CD4-positive, alpha-beta T cell treated with Interleukin-6 for 4 hours (primary cell): ENCODE measurements at places on chromosomes 16 and 17.

GRCh38 chr17:37373530-37374159 lies 2.1 kb upstream of the C17orf78 start:
- DNase-seq = peak; percentile 69

GRCh38 chr16:74372369-74372768 lies 3.7 kb upstream of the NPIPB15 start:
- DNase-seq = no peak

- no peak for DNase-seq
These were observed 44.3 kb downstream of the LCMT1 start for GRCh38 chr16:25155553-25156460.

- DNase-seq = peak; percentile 45
These were observed 15.8 kb upstream of the EXOSC6 start for GRCh38 chr16:70267516-70267915.

- no peak for DNase-seq
These were observed 1.2 kb upstream of the MPRIP start for GRCh38 chr17:17041018-17041521.

DNA sequence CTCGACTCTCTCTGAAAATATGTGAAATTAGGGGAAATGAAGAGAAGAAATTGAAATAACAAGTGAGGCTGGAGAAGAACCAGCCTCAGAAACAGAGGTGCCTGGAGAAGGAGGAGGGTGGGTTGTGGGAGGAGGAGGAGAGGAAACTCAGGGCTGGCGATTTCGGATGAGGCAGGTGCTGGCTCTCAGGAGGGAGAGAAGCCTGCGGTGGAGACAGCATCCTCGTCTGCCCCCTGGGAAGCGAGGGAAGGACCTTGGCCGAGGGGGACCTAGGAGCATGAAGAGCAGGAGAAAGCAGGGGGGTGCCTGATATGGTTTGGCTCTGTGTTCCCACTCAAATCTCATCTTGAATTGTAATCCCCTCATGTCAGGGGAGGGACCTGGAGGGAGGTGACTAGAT lies 264.7 kb upstream of the TNRC6C start:
- no peak for DNase-seq

DNA sequence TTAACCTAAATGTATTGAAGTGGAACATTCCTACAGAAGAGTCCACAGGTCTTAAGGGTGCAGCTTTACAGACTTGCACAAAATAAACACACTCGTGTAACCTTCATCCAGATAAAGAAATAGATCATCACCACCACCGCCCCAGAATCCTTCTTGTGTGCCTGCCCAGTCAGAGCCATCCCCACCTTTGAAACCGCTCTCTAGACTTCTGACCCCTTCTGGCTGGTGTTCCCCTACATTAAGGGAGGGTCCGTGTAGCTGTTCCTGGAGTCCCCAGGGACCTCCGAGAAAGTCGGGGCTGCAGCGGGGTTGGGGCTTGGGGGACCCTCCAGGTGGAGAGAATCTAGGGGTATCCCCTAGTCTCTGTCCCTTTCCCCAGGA lies 9.4 kb downstream of the TBX4 start:
- DNase-seq = no peak

DNA sequence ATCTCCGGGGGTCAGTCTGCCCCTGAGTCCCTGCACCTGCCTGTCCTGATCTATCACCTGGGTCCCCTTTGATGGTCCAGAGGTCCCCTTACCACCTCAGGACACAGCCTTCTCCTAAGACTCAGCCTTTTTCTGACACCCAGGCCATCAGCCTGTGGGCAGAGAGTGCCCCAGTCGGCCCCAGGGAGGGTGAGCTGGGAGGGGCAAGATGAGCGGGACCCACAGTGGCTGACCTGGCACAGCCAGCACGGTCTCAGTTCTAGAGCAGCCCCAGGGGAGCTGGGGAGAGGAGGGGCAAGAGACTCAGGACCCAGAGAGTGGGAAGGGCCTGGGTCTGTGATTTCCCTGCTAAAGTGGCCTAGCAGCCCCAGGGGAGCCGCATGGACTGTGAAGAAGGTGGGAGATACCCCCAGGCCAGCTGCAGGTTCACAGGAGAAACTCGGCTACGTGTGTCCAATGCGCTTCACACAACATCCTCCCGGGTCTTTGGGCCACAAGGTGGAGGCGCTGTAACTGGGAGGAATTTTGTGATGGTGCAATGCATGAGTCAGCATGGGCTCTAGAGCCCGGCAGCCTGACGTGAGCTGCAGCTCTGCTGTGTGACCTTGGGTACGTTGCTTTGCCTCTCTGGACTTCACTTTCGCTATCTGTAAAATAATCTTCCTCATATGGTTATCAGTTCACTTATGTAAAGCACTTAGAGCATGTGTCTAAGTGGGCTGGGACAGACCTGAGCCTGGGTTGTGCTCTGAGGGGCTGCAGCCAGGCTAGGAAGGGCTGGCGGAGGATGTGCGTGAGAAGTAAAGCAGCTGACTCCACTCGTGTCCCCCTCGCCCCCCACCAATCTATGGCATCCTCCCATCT lies 67.2 kb upstream of the LHX1 start:
- no peak for DNase-seq

- DNase-seq = no peak
These were observed 3.8 kb downstream of the CIITA start for GRCh38 chr16:10880594-10881452.

DNA sequence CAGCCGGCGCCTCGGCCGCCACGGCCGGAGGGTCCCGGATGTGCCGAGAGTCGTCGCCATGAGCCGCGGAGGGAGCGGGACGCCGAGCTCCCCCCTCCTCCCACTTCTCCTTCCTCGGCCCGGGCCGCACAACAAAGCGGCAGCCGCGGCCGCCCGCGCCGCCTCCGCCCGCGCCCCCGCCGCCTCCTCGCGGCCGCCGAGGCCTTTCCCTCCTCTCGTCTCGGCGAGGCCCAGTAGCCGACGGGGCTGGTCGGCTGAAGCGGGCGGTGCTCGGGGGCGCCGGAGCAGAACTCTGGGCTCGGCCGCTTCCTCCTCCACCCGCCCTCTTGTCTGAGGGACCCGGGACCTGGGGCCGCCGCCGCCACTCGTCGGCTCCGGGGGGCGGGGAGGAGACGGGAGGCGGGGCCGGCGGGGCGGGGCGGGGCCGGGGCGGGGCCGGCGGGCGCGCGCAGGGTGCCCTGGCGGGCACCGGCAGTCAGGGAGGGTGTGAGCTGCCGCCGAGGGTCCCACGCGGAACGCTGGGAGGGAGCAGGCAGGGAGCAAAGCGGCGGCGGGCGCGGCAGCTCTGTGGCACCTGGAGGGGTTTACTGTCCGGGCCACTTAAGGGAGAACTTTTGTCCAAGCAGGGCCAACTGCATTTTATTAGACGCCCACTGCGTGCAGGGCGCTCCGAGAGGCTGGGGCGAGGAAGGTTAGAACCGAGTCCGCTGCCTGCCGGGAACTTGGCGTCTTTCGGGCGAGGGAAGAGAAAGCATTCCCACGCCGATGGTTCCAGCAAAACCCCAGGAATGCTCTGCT lies at the start of gene SMURF2:
SMURF2 (minus strand) TSS at position 332 of the 798 bp plus-strand sequence. CDS start 427 bp downstream, outside the sequence.
- DNase-seq = peak; percentile 84

DNA sequence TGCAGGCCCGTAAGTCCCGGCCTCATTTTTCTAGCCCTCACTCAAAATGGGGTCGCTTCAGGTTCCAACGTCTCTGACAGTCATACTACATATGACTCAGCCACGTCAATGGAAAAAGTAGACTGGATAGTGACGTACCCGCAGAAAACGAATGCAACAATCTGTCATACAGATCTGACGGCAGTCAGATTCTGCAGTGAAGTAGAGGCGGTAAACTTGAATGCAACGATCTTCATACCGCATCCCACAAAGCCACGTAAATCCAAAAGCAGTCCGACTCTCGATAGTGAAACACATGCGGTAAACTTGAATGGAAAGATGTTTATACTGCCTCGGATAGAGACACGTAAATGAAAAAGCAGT lies 38.4 kb upstream of the ARL4D start:
- DNase-seq = peak; percentile 56

GRCh38 chr16:5064915-5065314 lies 841 bp downstream of the C16orf89 start:
- no peak for DNase-seq

- no peak for DNase-seq
These were observed 262.5 kb downstream of the CBLN1 start for GRCh38 chr16:49019081-49019633.

GRCh38 chr16:12403746-12404658 lies 399.7 kb downstream of the CPPED1 start:
- no peak for DNase-seq

DNA sequence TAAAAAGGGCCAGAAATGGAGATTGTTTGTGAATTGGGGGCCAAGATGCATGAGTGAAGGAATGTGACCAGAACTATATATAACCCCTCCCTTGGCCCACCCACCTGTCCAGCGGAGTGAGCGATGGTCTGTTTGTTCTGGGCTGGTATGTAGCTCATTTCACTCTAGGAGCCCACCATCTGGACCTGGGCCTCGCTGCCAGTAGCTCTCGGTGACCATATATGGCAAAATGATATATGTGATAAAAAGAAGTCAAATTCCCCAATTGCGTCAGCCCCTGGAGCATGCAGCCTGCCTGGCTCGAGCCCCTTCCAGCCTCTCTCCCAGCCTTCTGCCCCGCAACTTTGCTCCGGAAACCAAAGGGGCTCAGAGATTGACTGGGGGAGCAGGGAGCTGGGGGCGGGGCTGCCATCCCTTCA lies 47.3 kb downstream of the CCDC42 start:
- DNase-seq = no peak

DNA sequence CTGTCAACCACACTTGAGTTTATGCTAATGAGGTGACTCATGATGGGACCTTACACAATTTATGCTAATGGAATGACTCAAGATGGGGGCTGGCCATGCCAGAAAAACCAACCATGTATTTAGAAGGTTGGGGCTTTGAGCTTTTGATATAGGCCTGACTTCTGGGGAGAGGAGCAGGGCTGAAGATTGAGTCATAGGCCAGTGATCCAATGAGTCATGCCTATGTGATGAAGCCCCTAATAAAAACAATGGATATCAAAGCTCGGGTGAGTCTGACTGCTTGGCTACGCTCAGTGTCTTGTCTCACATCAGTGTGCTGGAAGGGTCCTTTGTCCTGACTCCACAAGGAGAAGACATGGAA lies 7.3 kb downstream of the MFSD6L start:
- DNase-seq = no peak

DNA sequence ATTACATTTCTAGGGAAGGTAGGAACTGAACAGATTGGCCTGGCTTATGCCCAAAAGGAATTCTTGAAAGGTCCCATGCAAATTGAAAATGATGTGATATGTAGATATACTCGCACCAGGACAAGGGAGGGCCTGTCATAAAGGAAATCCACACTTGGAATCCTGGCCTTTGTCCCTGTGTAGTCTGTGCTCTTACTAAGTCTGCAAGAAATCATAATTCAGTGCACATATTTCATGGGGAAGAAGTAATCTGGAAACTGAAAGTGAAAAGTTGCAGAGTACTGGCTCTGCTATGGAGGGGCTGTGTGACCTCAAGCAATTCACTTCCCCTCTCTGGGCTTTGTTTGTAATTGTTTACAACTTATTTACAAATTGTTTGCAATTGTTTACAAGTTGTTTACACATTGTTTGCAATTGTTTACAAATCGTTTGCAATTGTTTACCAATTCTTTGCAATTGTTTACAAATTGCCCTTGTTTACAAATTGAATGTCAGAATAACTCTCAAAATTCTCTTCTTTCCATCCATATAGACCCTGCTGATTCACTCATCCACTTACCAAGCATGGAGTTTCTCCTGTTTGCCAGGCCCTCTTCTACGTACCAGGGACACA lies 12.9 kb downstream of the SCNN1G start:
- DNase-seq = no peak

- no peak for DNase-seq
These were observed 383.7 kb downstream of the SNX29 start for GRCh38 chr16:12360240-12360639.

GRCh38 chr16:52293204-52293603 lies 253.7 kb downstream of the TOX3 start:
- no peak for DNase-seq

DNA sequence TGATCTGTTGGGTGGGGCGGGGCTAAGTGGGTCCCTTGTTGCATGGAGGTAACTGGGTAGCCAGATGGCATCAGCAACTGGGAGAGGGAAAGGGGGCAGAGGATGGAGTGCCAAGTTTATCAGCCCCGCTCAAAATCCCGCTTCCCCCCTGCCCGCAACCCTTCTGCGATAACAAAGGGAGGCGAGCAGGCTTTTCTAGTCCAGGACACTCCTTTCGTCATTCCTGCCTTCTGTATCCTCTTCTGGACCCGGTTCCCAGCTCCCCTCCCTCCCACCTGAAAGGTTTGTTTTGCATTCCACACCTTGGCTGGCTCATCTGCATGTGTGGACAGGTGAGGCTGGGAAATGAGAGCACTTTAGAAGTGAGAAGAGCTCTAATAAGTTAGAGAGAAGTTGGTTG lies 53.3 kb downstream of the HLF start:
- DNase-seq = no peak

GRCh38 chr16:6678586-6678985 lies 654.1 kb upstream of the RBFOX1 start:
- DNase-seq = no peak

DNA sequence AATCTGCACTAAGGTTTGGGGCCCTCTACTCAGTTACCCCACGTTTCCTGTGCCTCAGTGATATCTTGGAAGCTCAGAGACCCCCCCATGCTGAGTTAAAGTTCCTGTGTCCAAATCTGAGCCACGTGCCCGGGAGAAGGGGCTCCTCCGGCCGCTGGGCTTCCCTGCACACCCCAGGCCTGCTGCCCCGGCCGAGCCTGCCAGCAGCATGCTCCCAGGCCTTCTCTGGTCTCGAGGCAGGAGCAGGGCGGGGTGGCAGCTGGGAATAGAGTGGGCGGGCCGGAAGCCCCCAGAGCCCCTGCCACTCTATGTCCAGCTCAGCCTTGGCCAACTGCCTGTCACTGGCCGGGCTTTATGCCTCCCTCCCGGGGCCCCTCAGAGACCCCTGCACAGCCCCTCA lies 5.6 kb upstream of the VASN start:
- no peak for DNase-seq

DNA sequence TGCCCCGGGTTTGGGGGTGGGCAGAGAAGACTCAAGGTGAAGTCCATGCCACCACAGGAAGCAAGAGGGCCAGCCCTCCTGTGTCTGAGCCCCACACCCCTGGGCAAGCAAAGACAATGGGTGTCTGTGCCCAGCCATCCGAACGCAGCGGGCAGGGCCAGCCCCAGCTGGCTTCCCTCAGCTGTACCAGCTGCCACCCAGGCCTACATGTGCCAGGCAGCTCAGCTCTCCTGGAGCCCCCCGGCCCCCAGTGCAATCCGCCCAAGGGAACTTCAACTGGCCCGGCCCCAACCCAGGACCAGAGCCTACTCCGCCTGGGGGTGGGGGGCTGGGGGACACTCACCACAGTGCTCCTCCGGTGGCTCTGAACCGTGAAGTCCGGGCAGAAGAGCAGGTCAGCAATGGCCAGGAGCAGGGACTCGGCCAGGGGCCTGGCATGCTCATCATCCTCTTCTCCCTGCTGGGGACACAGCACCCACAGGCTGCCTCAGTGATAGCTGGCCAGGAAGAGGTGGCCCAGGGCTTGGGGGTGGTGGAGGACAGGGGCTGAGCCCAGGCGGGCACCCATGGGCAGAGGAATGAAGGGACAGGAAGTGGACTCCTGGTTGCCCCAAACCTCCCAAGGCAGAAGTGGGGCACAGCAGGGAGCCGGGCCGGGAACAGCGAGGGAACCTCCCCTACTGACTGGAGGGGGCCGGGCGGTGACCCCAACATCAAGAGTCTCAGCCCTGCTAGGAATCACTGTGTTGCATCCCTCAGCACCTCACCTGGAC lies 9.8 kb downstream of the HID1 start:
- no peak for DNase-seq
